Cardiac muscle cell (in vitro differentiated cells and primary cell): ENCODE measurements at places on chromosomes 4 and X. TPM values are rescaled to one million over a fixed set of nuclear protein-coding genes. Genes with fewer than 3 reads are reported as not detected.

The PLP2 gene
- 34.6 and 41.2 TPM in 2 replicates for polyA plus RNA-seq

The DDIT4L gene
- polyA plus RNA-seq: 3.9 and 4.6 TPM in 2 replicates

The RBM47 gene
- polyA plus RNA-seq: 0.11 and 1.4 TPM in 2 replicates

The SYP gene
- polyA plus RNA-seq: 1.1 and 1.3 TPM in 2 replicates

The IL9R gene
- polyA plus RNA-seq: not detected in 2 replicates

The BGN gene
- 1.0 and 2.2 TPM in 2 replicates for polyA plus RNA-seq

The ZGRF1 gene
- polyA plus RNA-seq: 3.2 and 3.9 TPM in 2 replicates

The TMEM154 gene
- polyA plus RNA-seq: 0.21 and 1.0 TPM in 2 replicates

The TRIML2 gene
- polyA plus RNA-seq: not detected in 2 replicates

The ASB12 gene
- 0.75 and 1.1 TPM in 2 replicates for polyA plus RNA-seq

The TLR2 gene
- 1.0 TPM in 1 of 2 replicates, not detected in the other for polyA plus RNA-seq

The PPP1R2C gene
- not detected in 2 replicates for polyA plus RNA-seq

The CXCL11 gene
- polyA plus RNA-seq: not detected in 2 replicates

The CYLC1 gene
- polyA plus RNA-seq: not detected in 2 replicates

The BEX2 gene
- 169 and 188 TPM in 2 replicates for polyA plus RNA-seq
